ENCODE measurements at places on chromosomes 7 and 10.

DNA sequence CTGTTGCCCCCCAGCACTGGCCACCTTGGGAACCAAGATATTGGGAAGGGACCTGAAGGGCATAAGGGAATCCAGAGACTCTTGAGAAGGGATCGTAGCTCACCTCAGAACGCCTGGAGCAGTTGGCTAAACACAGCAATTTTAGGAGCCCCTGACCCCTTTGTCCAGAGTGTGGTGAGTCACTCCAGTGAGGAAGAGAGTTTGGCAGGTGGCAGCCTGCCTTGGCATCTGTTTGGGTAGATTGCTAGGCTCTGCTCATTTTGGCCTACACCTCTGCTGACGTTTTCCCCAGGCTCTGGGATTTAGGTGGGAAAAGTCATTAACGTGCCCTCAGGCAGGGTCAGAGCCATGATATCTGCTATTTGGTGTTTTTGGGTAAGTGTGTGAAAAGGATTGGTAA, 100.6 kb downstream of the GRB10 start:
- DNase-seq = no peak

DNA sequence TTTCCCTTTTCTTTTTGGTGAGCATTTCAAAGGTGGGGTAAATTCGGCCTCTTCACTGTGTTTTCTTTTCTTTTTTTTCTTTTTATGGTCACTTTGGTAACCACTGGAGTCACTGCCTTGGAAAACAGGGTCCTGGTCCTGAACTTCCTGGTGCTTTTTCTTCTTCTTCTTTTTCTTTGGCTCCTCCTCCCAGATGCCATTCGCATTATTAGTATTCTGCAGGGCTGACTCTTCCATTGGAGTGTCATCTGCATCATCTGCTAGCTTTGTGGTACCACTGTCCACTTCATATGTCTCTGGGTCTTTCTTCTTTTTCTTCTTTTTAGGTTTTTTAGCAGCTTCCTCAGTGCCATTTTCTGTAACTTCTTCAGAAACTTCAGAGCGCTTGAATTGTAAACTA, 10.5 kb downstream of the POLR1F start:
- DNase-seq = no peak

DNA sequence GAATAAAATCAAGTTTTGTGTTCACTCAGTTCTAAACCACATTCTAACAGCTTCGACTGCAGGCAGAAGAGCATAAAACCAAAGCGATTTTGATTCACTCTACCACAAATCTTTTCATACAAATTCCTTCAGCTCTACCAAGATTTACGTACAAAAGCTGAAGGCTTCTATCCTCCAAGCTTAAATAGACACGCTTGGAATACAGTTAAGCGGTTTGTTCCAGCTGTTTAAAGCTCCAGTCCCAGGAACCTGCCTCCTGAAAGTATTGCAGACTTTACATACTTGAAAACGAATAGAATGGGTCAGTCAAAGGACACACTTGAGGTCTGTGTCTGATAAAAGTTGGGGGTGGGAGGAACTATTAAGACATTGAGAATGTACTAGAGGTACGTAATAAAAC, 102.9 kb downstream of the MPP7 start:
- no peak for DNase-seq

GRCh38 chr7:45980181-45980905, 59.3 kb upstream of the IGFBP3 start:
- DNase-seq = no peak

DNA sequence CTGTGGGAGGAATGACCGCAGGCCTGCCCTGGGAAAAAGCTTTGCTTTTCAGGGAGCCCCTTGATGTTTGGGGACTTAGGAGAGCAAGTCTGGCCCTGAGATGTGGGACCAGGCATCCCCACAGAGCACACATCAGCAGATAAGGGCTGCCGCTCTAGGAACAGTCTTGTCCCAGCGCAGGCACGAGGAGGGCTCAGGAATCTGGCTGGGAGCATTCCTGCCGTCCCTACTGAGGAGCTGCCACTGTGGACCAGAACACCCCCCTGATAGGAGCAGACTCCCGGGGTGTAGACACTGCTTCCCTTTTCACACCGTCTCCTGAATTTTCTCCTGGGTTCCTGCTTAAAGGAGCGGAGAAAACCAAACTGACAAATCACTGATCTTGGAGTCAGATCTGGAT, 232.3 kb downstream of the CUX1 start:
- DNase-seq = no peak

GRCh38 chr7:107051376-107051775, 6.9 kb downstream of the PRKAR2B start:
- DNase-seq = no peak

GRCh38 chr7:136033413-136034031, 56.4 kb upstream of the MTPN start:
- no peak for DNase-seq

DNA sequence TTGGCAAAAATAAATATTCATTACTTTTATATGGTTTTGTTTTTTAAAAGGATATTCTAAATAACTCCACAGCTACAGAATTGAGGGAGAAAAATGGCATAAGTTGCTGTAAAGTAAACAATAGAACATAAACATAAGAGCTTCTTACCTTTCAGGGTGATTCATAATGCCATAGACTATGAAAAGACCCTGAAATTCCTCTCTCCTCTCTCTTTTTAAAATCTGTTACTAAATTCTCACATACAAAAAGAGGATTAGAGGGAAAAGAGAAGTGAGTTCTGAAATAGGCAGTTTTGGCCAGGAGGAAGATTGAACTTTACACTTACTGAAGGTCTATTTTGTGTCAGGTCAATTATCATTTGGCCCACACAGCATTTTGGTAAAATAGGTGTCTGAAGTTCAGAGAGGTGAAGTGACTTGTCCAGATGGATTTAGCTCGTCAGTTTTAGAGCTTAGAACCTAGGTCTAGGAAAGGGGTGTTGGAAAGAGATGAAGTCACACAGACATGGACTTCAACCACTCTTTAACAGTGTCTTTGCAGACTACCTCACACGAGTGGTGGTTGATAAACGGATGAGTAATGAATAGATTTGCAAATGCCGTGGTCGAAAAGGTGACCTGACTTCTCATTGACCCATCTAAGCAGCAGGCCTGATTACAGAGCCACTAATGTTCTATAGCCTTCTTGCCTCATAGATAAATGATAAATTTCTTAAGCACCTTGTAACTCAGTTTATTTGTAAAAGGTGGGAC, 190.6 kb upstream of the CCDC6 start:
- no peak for DNase-seq

DNA sequence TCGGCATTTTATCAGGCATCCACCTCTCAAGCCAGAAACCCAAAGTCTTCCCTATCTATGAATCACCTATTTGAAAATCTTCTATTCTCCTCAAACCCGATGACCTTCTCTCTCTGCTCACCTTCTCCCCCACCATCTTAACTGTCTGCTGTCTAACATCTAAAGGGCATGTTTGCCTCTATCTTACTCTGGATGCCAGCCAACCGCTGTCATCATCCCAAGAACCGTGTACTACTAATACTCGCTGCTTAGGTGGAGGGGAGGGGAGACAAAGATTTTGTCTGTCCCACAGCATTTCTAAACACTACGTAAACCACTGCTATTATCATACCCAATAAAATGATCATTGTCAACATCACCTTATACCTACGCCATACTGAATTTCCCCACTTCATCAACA, 29.5 kb downstream of the PAXIP1 start:
- no peak for DNase-seq

- no peak for DNase-seq
Observed at GRCh38 chr10:88194041-88194887, 330.8 kb downstream of the PTEN start.

GRCh38 chr7:140048138-140048537, 14.6 kb downstream of the PARP12 start:
- DNase-seq = no peak

GRCh38 chr10:76040107-76040829, 608.8 kb downstream of the LRMDA start:
- DNase-seq = no peak

DNA sequence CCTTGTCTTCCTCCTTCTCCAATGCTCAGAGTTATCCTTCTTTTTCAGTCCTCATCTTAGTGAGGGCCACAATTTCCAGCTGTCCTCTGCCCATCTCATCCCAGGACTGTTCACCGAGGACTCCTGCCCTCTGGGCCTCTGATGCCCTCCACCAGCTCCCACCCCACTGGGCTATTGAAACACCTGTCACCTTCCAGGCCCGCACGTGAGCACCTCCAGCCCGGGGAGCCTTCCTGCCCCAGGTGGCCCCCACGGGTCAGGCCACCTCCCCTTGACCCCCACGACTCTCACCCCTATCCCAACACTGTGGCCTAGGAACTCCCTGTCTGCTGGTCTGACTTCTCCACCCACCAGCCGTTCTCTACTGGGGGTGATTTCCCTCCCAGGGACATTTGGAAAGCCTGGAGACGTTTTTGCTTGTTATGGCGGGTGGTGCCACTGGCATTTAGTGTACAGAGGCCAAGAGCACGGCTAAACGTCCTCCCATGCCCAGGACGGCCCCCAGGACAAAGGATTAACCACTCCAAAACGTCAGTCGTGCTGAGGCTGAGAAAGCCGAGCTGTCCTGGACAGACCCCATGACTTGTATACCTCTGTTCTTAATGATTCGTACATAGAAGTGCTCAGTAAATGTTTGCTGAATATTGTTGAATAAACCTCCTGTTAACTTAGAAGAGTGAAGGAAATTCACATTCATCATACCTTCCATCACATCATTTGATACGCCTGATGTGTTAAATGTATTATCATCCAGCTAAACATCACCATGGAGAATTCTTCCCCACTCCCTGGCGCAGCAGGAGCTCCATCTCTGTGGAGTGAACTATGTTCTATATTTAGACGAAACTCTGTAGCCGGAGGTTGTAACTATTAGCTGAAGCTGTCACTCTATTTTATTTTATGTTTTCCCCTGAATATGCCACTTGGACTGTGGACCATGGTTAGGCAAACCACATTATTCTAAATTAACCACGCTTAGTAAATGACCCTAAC, 270.1 kb upstream of the SHH start:
- DNase-seq = no peak

DNA sequence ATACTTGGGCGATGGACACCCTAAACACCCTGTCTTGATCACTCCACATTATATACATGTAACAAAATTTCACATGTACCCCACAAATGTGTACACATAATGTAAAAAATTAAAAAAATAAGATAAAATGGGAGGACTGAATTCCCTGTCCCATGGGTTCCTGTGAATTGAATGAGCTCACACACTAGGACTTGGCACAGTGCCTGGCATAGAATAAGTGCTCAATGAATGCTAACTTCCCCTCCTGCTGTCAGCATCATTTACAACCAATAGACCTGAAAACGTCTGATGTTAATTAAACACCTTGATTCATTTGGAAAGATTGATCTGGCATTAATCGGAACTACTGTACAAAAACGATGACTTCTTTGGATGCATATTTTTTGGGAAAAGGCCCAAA, 117.3 kb upstream of the ZNF438 start:
- DNase-seq = no peak

DNA sequence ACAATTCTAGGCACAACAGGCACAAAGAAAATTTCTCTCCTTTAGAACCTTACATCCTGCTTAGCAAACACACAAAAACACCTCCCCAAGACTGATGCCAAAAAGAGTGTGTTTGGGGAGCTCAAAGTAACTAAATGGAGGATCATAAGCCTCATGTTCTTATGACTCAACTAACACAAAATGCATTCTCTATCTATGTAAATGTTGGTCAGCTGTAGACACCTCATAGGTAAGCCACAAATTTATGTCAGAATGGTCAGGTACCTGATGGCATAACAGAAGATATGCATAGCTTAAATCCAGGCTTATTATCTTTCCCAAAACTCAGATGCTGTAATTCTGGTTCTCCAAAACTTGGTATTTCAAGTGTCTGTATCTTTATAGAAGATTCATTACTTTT, 315.1 kb downstream of the C7orf25 start:
- DNase-seq = no peak

- no peak for DNase-seq
Observed at GRCh38 chr10:85599081-85599480, 767.5 kb downstream of the GRID1 start.

GRCh38 chr10:48529331-48529730, 75.5 kb downstream of the ARHGAP22 start:
- DNase-seq = no peak

- DNase-seq = no peak
Observed at GRCh38 chr7:35967366-35968139, 166.7 kb downstream of the SEPTIN7 start.

DNA sequence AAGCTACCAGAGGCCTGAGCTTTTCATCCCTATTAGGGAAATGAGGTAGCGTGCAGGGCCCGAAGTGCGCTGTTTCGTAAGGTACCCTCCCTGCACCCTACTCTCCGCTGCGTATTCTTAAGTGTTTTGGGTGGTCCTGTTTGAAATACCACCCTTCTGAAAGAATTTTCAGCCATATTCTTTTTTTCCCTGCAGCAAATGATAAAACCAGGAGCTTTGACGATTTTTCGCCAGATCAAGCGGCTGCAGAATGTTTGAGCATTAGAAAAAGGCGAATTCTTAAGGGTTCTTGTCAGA, 1.2 kb downstream of the RSBN1L start:
- no peak for DNase-seq

GRCh38 chr10:119139464-119140067, 25.9 kb downstream of the SFXN4 start:
- DNase-seq = peak; percentile 11

DNA sequence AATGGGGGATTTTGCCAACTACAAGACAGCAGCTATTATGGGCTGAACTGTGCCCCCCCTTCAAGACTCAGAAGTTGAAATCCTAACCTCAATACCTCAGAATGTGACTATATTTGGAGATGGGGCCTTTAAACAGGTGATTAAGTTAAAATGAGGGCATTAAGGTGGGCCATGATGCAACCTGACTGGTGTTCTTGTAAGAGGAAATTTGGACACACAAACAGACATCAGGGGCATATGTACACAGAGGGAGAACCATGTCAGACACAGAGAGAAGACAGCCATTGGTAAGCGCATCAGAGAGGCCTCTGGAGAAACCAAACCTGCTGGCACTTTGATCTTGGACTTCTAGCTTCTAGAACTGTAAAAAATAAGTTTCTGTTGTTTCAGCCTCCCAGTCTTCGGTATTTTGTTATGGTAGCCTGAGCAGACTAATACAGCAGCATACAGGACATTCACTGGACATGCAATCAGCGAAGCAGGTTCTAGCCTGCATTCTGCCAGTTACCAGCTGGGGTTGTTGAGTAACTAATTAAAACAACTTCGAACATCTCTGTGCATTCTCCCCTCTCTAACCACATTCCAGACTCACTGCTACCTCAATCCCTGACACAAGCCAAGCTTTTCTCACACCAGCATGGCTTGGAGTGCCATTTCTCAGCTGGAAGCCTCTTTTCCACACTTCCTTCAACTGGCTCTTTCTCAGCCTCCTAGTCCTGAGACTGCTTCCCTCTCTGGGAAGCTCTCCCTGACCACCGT, 141.4 kb downstream of the DOCK4 start:
- no peak for DNase-seq

- DNase-seq = no peak
Observed at GRCh38 chr7:53542157-53542556, 506.7 kb downstream of the POM121L12 start.

GRCh38 chr10:87504307-87504639, 420 bp upstream of the MINPP1 start:
- no peak for DNase-seq

DNA sequence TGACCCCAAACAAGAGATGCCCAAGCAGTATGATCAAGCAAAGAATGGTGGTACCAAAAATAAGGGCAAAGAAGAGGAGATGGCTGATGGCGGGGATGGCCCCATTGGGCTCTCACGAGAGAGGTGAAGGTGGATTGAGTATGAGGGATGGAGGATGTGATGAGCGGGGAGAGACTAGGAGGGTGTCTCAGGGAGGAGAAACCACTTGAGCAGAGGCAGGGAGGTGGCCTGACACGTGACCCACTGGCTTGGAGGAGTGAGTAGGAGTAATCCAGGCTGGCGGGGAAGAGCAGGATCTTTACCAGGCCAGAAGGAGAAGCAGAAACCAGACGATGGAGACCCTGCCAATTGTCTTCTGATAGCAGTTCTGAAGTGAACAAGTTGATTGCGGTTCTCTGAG, 33.3 kb upstream of the ATXN7L1 start:
- no peak for DNase-seq
